ENCODE measurements at places on chromosomes 2 and 18.

GRCh38 chr2:160408959-160409291 is 84.7 kb downstream of the RBMS1 start:
- DNase-seq, result no peak

- no peak for DNase-seq
Measured at GRCh38 chr2:134499307-134499926, 219.4 kb downstream of the TMEM163 start.

DNA sequence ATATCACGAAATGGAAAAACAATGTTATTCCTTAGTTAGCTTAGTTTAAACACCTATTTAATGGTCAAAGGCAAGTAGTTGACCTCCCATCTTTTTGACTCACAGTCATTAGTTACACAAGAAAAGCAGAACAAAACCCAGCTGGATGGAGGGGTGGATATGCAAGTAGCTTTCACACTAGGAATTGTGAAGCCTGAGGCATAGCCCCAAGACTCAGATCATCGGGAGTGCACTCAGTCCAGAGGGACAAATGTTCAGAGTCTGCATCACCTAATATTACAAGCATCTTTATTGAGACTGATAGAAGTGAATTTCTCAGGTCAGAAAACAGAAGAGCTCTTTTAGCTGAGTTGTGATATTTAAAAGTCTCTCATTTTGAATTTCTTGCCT is 15.5 kb upstream of the CPS1 start:
- no peak for DNase-seq

DNA sequence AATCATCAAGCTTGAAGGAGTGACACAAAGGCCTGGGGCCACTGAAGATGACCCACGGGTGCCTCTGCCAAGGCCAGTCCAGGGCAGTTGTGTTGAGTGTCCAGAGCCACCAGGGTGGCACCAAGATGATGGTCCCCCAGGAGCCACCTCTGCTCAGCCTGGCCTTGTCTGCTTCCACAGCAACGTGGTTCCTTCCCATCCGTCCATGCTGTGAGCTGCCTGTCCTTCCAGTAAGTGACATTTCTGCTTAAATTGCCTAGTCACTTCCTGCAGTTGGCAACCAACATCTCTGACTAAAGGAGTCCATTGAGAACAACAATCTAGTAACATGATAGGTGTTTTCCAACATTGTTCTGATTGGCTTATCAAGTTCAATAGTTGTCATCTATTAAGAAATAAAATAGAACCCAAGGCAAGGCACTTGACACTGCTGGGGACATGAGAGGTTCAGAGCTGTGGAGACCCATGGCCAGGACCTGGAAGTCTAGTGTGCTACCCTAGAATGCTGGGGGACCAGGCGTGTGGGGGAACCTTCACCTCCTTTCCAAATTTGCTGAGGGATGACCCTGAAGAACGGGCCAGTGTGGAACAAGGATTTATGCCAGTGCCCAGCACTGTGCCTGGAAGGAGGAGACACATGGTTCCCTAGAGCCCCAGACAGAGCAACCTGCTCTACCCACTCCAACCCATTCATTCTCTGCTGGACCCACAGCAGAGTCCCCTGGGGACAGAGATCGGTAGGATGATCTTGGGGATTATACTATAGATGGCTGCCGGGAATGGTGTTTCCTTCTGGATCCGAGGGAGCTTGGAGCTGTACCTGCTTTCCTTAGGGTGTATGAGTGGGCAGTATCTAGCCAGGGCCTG is 98.9 kb upstream of the EPC2 start:
- no peak for DNase-seq

DNA sequence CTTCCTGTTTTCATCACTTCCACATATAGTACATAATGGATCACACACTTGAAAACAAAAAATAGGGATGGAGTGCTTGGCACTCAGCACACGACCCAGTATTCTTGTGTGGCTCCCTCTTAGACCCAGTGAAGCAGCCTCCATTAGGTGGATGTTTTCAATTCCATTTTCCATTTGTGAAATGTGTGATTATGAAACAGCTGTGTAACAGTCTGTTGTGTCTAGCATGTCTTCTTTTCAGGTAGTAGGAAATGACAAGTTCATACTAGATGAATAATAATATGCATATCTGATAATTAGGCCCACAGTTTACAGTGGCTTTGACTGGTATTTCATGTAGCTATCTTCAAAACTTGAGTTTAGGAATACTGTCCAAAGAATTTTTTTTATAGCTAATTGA is 35.5 kb downstream of the EML6 start:
- no peak for DNase-seq

DNA sequence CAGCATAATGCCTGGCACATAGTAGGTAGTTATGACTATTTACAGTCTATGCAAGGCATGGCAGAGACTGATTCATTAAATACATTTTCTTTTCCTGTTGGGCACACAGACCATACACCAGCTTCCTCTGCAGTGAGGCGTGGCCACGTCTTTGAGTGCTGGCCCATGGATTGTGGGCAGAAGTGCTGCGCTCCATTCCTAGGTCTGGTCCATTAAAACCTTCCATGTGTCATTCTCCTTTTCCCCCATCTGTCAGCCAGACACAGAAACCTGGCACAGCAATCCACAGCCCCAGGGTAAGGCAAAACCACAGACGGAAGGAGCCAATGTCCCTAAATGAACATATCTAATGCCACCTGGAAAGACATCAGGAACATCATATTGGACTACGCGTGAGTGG is 141.9 kb downstream of the TTC32 start:
- no peak for DNase-seq

GRCh38 chr2:96105994-96106715 is 10.2 kb downstream of the ADRA2B start:
- no peak for DNase-seq

GRCh38 chr2:231204581-231204980 is 6.2 kb downstream of the ARMC9 start:
- DNase-seq, result no peak

DNA sequence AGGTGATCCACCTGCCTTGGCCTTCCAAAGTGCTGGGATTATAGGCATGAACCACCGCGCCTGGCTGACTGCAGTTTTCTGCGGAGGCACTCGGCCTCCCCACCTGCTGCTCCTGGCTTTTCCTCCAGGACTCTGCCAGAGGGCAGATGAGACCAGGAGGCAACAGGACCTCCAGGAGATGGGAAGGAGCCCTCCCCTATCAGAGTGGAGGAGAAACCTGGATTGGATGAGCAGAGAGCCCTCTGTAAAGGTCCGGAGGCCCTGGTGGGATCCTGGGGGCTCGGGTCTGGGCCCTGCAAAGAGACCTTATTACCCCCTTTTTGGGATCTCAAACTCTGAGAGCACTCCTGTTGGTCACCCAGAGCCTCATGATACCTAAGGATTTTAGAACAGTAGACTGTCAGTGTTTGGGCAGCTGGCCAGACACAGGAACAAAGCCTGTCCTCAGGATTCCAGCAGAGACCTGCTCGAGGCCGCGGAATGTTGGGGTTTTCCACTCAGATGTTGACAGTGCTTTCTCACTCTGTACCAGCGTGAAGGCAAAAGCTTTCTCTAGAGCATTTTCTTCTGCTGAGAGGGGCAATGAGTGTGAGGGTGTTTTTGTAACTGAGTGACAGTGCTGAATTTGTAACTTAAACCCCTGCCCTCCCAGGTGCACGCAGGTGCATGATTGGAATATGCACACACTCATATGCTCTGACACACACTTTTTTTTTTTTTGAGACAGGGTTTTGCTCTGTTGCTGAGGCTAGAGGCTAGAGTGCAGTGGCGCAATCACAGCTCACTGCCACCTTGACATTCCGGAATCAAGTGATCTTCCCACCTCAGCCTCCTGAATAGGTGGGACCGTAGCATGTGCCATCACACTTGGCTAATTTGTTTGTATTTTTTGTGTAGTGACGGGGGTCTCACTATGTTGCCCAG is 48.4 kb downstream of the NPPC start:
- no peak for DNase-seq

DNA sequence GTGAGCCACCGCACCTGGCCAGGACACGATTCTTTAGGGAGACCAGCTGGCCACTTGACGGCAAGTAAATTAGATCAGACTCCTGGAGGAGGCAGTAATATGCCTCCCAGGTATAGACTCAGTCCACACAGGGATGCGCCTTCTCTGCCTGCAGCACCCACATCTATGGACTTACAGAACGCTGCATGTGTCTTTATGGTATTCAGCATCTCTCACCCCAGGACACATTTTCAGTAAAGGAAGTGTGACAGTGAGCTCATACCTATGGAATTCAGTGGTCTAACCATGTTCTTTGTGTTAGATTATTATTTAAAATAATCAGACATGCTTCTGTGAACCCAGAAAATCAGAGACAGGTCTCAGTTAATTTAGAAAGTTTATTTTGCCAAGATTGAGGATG is 5.9 kb upstream of the NARS1 start:
- no peak for DNase-seq

- DNase-seq, result no peak
Measured at GRCh38 chr2:226300196-226300886, 499.3 kb downstream of the IRS1 start.

Measured in GM13976 (cell line).